ENCODE measurements at places on chromosomes 2 and 18.

GRCh38 chr2:64629329-64629781, 24.4 kb downstream of the SERTAD2 start:
- DNase-seq = no peak

GRCh38 chr2:101419096-101419663, 31.9 kb upstream of the CREG2 start:
- no peak for DNase-seq

GRCh38 chr2:231218366-231218765, 19.9 kb downstream of the ARMC9 start:
- DNase-seq = no peak

DNA sequence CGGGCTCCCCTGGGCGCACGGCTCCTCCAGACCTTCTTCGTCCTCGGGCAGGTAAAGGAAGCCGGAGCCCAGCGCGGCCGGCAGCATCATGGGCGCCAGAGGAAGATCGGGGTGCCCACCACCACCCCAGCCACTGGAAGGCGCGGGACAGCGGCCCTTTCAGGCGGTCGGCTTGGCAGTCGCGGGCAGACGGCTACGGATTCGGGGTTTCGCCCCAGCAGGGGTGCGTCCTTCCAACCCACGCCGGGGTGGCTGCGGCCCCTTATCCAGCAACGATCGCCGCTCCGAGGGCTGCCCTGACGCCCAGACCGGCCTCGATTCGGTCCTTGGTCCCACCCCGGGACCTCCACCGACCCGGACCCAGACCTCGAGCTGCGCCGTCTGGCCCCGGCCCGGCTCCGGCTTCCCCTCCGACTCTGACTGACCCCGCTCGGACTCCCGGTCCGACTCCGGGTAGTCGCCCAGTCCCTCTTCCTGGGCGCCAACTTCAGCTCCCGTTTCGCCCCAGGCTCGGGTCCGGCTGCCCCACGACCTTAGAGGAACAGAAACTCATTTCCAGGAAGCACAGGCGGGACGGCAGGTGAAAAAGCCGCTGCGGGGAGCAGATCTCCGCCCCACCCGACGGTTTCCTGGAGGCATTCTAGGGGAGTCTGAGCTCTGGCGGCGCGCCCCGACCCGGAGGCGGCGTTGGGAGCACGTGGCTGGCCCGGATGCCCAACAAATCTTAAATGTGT, 30.2 kb upstream of the SSB start:
- DNase-seq = peak; percentile 62

DNA sequence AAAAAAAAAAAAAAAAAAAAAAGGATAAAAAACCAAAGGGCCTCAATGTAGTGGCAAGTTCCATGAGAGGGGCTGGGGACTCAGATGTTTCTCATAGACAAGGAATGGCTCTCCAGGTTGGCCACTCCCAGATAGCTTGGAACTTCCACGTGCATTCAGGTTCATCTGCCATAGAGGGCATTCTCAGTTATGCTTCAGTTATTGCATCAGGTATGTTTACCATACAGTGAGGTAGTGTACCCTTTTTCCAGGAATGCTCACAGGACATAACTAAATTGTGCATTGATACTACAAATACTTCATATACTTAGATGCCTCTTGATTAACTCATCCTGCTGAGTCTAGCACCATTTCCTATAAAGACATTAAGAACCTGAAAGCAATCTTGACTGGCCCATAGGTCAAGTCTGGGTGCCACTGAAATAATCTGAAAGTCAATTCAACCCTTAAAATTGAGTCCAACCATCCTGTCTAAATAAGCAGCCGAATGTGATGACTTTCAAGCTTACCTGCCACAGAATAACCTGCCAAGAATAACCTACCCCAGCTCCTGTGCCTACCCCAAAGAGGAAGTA, 14.6 kb upstream of the KLHL23 start:
- DNase-seq = no peak

DNA sequence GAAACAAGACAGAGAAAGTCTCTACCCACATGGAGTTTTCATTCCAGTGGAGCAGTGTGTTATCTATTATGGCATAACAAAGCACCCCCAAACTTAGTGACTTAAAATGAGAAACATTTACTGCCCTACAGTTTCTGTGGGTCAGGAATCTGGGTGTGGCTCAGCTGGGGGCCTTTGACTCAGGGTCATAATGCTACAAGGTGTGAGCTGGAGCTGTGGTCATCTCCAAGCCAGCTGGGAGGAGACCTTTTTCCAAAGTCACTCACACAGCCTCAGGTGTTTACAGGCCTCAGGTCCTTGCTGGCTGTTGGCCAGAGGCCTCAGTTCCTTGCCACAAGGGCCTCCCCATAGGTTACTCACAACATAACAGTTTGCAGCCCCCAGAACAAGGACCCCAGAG, 169.2 kb downstream of the ETAA1 start:
- DNase-seq = no peak

- no peak for DNase-seq
Observed at GRCh38 chr18:77087393-77088141, 45.0 kb downstream of the MBP start.

- no peak for DNase-seq
Observed at GRCh38 chr2:207674826-207675225, 36.6 kb upstream of the CCNYL1 start.
